ENCODE measurements at places on chromosomes 1 and 21.

- DNase-seq = no peak
These were observed 12.6 kb downstream of the RSPO1 start for GRCh38 chr1:37622131-37622530.

DNA sequence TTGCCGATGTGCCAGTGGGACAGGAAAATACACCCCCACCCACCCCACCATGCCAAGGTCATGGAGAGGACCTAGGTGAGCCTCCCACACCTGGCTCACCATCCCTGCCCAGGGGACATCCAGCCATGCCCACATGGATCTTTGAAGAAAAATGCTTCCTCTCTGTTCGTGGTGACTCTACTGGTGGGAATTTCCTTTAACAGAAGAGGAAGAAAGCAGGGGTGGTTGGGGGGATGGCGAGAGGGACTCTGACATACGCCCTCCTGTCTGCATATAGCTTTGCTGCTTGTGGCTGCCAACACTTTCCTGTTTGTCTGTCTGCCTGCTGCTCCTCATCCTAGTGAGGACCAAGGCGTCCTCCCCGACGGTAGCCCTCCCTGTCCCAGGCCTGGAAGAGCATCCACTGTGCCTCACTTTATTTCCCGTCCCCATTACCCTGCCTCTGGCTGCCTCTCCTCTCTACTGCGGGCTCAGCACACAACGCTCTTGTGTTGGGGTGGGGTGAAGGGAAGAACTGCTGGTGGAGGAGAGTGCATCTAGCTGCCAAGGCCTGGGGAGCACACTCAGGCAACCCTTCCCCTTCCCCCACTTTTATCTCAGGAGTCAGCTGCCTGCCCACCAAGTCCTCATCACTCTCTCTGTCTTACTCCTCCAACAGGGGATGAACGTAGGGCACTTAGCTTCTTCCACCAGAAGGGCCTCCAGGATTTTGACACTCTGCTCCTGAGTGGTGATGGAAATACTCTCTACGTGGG lies 2.5 kb downstream of the SEMA4A start:
- DNase-seq = no peak

GRCh38 chr1:18948913-18949685 lies 7.4 kb downstream of the IFFO2 start:
- DNase-seq = no peak

- no peak for DNase-seq
These were observed 231.0 kb upstream of the KAZN start for GRCh38 chr1:14367451-14367850.

GRCh38 chr21:40658311-40658710 lies 188.6 kb downstream of the DSCAM start:
- DNase-seq = no peak
